ENCODE measurements at places on chromosomes 7 and 10.

DNA sequence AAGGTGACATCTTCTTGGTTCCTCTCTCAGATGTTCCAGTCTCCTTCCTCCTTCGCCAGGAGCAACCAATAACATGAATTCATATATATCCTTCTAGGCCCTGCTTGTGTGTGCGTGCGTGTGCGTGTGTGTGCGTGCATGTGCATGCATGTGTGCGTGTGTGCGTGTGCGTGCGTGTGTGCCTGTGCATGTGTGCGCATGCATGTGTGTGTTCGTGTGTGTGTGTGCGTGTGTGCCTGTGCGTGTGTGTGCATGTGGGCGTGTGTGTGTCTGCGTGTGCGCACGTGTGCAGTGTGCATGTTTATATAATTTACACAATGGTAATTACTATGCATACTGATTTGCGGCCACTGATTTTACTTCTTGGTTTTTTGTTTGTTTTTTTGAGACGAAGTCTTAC lies 43.9 kb upstream of the PTF1A start:
- DNase-seq, result no peak

GRCh38 chr10:13816195-13816925 lies 229.6 kb downstream of the PRPF18 start:
- DNase-seq, result no peak

DNA sequence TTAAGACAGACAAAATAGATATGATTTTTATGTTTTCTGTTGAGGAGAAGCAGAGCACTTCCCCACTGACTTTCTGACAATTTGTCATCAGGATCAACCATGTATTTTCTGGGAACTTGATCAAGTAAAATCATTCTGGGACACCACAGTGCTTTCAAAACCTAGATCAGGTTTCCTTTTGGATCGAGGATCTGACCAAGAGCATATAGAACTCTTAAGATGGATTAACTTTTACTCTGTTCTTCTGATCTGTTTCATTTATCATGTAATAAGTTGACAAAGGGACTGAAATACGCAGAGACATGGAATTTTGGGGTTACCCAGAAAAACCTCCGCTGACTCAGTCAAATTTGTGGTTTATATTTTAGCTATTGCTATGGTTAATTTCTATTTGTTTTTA lies 136.0 kb upstream of the WNT16 start:
- DNase-seq, result no peak

DNA sequence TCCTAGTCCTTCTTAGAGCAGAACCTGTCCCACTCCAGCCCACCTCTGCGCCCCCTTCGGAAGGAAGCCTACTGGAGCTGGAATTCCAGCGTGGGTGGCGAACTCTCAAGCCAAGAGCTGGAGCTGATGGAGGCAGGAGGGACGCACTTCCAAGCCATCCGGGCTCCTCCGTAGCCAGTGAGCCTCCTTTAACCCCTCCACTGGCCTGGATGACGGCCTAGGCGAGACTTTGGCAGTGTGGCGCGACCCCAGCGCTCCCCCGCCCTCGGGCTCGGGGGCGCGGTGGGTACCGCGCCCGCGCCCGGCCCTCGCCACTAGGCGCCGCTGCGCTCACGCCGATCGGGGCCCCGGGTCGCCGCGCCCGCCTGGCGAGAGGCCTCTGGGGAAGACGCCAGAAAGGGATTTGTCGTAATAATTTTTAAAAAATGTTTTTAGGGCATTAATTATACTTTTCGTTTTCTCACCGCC lies 5.1 kb upstream of the EMX2 start:
- DNase-seq, result no peak

GRCh38 chr10:123087348-123087747 lies 48.4 kb upstream of the HMX3 start:
- no peak for DNase-seq

DNA sequence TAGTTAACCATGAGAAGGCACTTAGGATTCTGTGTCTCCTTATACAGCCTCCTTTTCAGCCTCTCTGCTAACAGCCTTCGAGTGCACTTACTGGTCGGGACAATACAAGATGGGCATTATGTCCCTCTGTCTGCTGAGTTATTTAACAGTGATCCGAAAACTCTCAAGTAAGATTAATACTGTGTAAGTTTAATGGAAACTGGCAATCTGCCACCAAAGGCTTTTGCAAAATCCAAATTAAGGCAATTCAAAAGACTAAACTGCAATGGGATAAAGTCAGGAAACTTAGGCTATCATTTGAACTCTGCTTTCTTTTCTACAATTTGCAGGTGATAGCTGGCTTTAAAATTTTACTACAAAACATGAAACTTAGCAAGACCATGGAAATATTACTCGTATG lies 477.8 kb downstream of the TFEC start:
- DNase-seq, result peak; percentile 69

- DNase-seq, result no peak
Measured at GRCh38 chr7:27925573-27926201, 185.7 kb downstream of the TAX1BP1 start.

- no peak for DNase-seq
Measured at GRCh38 chr10:67257427-67258144, 331.8 kb downstream of the LRRTM3 start.

GRCh38 chr7:153383781-153384180 lies 624.2 kb downstream of the ACTR3B start:
- no peak for DNase-seq

DNA sequence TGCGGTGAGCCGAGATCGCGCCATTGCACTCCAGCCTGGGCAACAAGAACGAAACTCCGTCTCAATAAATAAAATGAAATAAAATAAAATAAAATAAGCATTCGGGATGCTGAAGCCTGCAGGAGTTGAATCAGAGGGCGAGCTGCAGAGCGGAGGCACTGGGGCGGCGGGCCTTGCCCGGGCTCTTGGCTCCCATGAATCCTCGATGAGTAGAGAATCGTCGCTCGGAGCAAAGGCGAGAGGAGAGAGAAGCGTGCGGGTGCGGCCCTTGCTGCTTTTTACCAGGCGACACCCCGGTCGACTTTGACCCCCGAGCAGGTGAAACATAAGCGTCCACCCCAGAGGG lies 168.3 kb downstream of the UBE2H start:
- no peak for DNase-seq

- no peak for DNase-seq
Measured at GRCh38 chr7:157557263-157557662, 220.5 kb downstream of the DNAJB6 start.

GRCh38 chr7:154886591-154886990 lies 116.3 kb downstream of the PAXIP1 start:
- DNase-seq, result no peak

DNA sequence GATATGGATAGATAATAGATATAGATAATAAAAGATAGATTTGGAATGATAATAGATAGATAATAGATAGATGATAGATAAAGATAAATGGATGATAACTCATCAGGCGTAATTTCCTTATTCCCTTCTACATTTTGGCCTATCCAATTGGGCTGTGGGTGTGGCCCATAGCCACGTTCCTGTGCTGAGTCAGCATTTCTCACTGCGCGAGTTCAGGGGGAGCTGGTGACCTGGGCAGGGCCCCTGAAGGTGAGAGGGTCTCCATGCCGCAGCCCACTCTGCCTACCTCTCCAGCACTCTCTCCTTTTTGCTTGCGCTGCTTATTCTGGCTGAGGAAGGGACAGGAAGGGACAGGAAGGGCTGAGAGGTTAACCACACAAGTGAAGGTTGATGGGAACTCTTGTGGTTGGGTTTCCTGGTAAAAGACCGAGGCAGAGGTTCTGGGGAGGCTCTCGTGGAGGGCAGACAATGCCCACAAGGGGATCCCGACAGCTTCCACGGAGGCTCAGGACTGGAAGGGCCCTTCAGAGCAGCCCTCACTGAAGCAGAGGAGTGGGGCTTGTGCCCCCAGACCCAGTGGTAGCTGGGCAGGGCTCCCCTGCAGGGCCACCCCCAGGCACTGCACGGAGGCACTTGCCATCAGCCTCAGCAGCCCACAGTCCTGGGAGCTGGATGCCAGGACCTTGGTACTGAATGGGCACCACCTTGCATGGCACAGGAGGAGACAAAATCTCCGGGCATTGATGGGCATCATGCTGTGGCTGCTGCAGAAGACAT lies 247.3 kb upstream of the PITRM1 start:
- no peak for DNase-seq

- no peak for DNase-seq
Measured at GRCh38 chr10:19466709-19467108, 349.5 kb upstream of the PLXDC2 start.

GRCh38 chr10:128187788-128188185 lies 61.6 kb upstream of the MKI67 start:
- no peak for DNase-seq

DNA sequence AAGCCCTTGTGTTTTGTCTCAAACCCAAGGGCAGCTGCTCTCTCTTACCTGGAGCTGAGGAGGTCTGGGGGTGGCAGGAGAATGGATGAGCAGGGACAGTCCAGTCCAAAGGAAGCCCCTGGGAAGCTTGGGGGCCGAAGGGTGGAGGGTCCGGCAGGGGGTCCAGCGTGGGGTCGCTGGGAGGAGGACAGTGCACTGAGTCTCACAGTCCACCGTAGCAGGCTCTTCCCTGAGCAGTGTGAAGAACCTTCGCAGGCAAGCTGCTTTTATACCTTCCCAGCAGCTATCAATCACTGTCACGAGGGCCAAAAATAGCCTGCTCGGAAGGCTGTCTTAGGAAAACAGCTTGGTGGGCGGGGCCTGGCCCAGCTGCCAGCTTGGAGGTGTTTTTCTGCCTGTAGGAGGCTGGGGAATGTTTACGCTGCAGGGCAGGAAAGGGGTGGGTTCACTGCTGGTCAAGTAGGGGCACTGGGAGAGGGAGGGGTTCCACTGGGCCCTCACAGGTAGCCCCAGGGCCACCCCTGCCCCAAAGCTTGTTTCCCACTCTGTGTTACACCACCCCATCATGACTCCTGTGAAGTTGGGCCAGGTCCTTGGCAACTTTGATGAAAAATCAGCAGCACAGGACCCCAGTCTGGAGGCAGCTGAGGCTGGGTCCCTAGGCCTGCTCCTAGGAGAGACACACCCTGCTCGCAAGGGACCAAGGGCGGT lies at the start of gene DEPP1:
Gene DEPP1 (minus strand): TSS at position 240 of the 711 bp plus-strand sequence. CDS start 779 bp downstream, outside the sequence.
- peak; percentile 81 for DNase-seq

GRCh38 chr7:6718124-6718523 lies 11.4 kb upstream of the ZNF12 start:
- no peak for DNase-seq

DNA sequence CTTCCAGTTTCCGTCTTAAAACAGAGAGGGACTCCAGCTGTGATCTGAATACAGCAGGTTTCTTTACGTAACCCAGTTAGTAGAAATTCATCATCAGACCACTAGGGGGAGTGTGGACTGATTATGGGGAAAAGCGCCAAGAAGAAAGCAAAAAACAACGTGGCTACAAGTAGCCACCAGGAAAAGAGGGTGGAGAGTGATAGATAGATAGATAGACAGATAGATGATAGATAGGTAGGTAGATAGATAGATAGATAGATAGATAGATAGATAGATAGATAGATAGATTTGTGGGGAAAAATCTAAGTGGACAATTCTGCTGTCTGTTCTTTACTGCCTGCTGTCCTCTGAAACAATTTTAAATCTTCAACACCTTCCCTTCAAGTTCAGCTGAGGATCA lies 12.7 kb upstream of the AKR1B10 start:
- peak; percentile 9 for DNase-seq

GRCh38 chr10:60964257-60965235 lies 20.6 kb upstream of the RHOBTB1 start:
- no peak for DNase-seq

Data from NCI-H187 (cell line).